Putamen (tissue), 1 donor: ENCODE measurements at places on chromosomes 12 and 14.

DNA sequence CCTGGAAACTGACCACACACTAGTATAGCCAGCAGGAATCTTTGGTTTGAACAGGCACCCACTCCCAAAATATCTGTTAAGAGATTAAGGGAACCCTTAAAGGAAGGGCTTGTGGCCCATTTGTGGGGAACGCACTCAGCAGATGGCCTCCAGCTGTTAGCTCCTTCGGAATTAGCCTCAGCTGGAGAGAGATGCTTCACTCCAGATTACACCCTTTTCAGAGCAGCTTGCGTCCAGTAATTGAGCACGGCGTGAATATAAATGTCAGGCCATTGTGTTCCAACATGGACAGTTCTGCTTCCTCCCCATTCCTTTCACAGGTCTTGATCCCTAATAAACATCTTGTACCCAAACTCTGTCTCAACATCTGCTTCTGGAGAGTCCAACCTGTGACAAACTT is 397.8 kb downstream of the SEC23A start:
- no peak for DNase-seq

GRCh38 chr14:104091061-104091926 is 5.8 kb downstream of the ASPG start:
- no peak for DNase-seq

DNA sequence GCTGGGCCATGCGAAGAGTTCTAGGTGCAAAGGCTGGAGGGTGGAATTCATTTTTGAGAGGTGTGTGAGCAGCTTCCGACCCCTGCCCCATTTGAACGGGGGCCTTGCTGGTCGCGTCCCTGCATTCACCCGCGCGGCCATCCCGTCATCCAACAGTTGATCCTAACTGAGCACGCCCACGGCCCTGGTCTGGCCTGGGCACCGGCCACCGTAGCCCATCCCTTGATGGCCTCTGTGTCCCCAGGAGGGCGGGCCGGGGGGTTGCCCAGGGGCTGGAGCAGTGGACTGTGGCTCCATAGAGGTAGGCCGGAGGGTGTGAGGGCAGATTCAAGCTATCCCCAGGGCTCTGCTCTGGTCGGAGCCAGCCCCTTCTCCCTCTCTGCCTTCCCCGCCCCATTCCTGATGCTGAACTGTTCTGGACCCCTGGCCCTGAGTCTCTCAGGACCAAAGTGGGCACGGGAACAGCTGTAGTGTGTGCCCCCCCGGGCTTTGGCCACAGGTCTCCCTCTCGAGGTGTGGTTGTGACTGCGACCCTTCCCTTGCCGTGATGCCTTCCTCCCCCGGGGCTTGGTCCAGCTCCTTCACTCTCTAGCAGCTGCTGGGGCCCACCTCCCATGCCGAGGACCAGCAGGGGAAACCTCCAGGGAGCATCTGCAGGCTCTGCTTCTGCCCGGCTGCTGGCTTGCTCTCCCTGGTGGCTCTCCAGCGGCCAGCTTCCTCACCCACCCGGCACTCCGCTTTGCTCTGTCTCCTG is 9.1 kb downstream of the MEG3 start:
- DNase-seq: no peak

- no peak for DNase-seq
These were observed 908.1 kb upstream of the TMEM132C start for GRCh38 chr12:127358888-127359287.

- no peak for DNase-seq
These were observed 23.0 kb downstream of the SERPINA3 start for GRCh38 chr14:94635154-94635553.

GRCh38 chr12:13004361-13004760 is 4.3 kb upstream of the HEBP1 start:
- DNase-seq: no peak

GRCh38 chr14:61476105-61476753 is 154.8 kb downstream of the PRKCH start:
- no peak for DNase-seq

DNA sequence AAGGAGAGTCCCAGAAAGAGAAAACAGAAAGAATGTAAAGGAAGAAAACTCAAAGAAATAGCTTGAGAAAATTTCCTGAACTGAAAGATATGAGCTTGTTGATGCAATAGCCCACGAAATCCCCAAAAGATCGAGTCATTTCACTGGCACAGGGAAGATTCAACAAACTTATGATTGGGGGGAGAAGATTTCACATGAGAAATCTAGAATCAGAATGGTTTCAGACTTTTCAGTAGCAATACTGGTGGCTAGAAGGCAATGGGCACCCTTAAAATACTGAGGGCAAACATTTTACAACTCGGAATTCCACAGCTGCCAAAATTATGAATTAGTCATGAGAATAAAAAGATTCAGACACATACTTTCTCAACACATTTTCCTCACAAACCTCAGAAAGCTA is 8.9 kb upstream of the KRT7 start:
- no peak for DNase-seq

GRCh38 chr12:122250536-122250935 is 15.8 kb downstream of the VPS33A start:
- DNase-seq: peak; percentile 26

DNA sequence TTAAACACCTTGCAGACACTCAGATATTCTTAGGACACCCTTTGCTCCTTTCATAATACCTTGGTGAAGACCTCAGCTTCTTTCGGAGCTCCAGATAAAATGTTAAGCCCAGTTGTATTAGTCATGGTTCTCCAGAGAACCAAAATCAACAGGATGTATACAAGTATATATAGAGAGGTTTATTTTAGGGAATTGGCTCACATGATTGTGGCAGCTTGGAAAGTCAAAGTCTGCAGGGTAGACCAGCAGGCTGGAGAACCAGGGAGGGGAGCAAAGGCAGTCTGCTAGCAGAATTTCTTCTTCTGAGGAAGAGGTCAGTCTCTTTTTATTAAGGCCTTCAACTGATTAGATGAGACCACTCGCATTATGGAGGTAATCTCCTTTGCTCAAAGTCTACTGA is 6.9 kb upstream of the IGF1 start:
- DNase-seq: no peak

GRCh38 chr14:100885196-100885595 is 18.3 kb downstream of the RTL1 start:
- no peak for DNase-seq

- DNase-seq: no peak
These were observed 104.2 kb downstream of the ADCK1 start for GRCh38 chr14:77903937-77904617.

DNA sequence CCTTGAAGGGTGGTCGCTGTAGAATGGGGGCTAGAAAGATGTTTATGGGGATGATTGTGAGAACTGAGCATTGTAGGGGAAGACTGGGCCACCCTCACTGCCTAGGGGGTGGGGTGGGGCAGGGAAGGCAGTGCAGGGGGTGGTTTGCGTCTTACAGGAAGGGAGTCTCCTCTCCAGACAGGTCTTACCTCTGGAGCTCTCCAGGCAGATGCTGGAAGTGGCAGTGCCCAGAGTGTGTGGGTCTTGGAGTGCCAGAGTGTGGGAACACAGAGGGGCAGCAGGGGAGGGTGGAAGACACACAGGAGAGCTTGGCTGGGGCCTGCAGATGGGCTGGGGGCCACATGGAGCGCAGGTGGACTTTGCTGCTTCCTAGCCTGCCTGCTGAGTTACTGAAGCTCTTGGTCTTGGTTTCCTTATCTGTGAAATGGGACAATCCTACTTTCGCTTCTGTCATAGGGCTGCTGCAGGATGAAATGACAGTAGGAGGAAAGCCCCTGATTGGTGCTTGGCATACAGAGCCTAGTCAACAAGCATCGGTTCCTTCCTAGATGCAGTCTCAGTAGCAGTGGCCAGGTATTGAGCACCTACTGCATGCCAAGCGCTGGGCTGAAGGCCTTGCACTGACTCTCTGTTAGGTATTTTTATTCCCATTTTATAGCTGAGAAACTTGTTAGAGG is 118.3 kb downstream of the SLC25A47 start:
- DNase-seq: no peak

DNA sequence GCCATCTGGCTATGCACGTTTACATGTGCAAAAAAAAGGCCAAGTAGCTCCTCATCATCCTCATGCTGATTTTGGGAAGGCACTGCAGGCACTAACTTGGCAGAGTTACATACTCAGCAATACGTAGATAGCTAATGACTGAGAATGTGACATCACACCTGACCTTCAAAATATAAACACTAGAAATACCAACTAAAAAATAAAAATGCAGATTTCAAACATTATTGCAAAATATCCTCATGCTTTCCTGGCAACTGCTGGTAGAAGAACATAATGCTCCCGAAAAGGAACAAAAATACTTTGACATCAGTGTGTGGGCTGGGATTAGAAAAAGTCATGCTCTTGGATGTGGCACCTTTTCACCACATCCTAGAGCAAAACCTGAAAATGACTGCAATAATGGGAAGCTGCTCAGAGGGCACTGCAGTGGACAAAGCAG is 153.2 kb upstream of the ABCD2 start:
- peak; percentile 62 for DNase-seq

DNA sequence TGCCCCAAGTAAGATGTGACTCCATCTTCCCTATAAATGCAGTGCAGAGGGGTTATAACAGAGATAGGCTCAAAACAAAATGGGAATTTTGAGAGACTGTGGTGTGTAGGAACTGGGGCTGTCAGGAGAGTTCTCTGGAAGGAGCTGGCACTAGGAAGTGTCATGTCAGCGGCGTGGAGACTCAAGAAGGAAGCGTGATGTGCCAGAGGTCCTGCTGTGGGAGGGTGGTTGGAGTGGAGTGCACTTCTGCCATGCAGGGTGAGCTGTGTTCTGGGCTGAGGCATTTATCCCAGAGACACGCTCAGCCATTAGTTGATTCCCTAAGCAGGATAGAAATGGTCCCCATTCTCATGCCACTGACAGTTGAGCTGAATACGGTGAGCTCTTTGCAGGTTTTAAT is 19.0 kb downstream of the GLT1D1 start:
- DNase-seq: no peak

GRCh38 chr12:18576104-18576626 is 161.6 kb downstream of the PLCZ1 start:
- no peak for DNase-seq

- no peak for DNase-seq
These were observed 206.9 kb downstream of the SYT1 start for GRCh38 chr12:79071498-79071897.

GRCh38 chr12:6684609-6685008 is 4.6 kb downstream of the ZNF384 start:
- no peak for DNase-seq

GRCh38 chr14:77707355-77707723 is 484 bp downstream of the ALKBH1 start:
- DNase-seq: peak; percentile 45

GRCh38 chr14:101687756-101688546 is 73.6 kb upstream of the PPP2R5C start:
- DNase-seq: no peak

DNA sequence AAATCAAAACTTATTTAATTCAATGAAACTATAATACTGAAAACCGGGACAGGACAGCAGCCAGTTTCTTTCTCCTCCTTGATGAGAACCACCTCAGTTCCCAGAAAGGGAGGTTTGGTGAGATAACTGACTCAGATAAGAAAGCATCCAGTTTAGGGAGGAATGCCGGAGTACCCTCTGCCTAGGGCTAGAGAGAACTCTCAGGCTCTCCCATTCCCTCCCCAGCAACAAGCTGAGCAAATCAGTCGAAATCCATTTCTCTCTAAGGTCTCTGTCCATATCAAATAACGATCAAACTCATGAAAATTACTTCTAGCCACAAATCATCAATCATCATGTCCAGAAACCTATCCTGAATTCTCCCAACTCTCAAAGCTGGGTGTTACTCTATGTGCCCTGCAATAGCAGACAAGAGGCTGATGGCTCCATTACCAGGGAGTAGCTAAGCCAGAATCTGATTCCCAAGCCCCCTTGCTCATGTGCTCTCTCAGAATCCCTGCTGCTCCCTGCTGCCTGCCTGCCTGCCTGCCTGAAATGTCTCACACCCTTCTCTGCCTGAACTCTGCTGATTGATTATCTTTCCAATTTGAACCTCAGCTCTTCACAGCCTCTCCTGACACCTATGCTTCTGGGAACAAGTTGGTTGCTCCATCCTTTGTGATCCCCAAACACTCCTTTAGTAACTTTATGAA is 49.4 kb downstream of the SLC25A47 start:
- DNase-seq: no peak

DNA sequence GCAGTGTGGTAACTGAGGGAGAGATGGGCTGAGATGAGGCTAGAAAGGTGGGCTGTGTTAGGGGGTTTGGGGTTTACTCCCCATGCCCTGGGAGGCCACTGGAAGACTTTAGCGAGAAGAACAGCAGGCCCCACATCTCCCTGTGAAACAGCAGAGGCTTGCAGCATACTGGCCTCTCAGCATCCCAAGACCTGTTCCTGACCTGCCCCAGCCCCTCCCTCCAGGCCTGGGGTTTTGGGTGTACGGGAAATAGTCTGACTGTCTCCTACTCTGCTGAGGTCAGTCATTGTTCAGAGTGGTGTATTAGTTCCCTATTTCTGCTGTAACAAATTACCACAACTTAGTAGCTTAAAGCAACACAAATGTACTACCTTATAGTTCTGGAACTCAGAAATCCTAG is 103.5 kb upstream of the HIF1A start:
- no peak for DNase-seq

- no peak for DNase-seq
These were observed 22.4 kb downstream of the XRCC3 start for GRCh38 chr14:103692871-103693270.

DNA sequence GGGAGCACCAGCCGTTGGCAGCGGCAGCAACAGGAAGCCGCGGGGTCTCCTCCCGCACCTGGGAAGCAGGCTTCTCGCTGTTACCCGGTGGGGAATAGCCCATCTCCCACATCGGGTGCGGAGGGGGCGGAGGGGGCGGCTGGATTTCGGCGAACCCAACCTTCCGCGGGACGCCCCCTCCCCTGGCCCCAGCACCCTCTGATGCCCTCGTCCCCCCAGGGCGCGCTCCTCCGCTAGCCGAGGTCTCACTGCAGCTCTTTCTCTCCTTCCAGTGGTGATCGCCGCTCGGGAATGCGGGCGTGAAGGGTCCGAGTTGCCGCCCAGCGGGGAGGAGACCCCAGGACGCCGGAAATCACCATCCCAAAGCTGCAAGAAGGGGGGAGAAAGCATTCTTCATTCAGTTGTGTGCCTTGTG is 303 bp downstream of the SAMD4A start:
- DNase-seq: no peak

DNA sequence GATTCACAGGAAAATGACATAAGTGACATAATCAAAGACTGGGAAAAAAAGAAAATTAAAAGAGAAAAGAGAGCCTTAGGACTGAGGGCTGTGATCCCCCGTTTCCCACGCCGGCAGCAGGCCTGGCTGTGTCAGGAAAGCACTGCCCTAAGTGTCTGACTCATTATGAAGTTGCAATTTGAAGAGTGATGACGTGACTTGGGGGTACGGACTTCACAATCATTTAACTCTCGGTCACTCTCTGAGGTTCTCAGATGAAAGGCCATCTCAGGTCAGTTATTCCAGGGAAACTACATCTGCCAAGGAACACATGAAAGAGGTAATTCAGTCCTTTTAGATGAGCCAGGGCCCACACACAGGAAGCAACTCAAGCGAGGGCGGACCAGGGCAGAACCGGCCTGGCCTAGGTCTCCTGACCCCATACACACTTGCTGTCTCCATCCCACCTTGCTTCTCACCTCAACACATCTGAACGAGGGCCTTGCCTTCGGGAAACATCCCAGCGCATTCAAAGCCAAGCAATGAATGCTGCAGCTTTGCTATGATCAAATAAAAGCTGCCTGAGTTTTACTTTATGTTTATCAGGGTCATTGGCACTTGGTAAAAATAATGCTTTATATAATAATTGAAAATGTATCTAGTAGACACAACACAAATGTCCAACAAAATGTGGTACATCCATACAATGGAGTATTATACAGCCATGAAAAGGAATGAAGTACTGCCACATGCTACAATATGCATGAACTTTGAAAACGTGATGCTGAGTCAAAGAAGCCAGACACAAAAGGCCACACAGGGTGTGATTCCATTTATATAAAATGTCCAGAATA is 2.7 kb downstream of the SSH1 start:
- no peak for DNase-seq

GRCh38 chr12:57088354-57089270 is at the start of gene NAB2:
Gene NAB2, plus strand, starts transcription at chr12:57089114. Its CDS starts 158 bp downstream, at chr12:57089272.
- peak; percentile 93 for DNase-seq
